ENCODE measurements at places on chromosomes 1 and 21. TPM values are rescaled to one million over a fixed set of nuclear protein-coding genes. Genes with fewer than 3 reads are reported as not detected.
A peak's percentile ranks its signal among the peaks of the same experiment; 100 is the strongest.

Gene OPRD1
- not detected for total RNA-seq

Gene FAM177B
- total RNA-seq: not detected

Gene CFAP57
- 0.88 TPM for total RNA-seq

Gene AMPD1
- total RNA-seq: not detected

Gene S100A14
- total RNA-seq: not detected

Gene KCNE2
- not detected for total RNA-seq

DNA sequence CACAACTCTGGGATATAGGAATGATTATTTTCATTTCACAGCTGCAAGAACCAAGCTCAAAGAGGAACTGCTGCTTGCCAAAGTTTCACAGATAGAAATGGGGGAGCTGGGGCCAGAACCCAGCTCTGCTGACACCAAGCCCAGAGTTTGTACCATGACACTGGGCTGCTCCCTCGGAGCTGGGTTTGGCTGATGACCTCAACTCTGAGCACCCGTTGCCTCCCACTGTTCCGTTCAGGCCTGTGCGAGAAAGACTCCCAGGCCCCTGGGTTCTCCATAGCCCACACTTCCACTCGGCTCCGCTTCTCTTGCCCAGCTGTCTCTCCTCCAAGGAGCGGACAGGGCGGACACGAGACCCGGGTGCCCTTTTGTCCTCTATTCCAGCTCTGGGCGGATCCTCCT, 55.2 kb downstream of the NGF start:
- H3K4me1 ChIP-seq: no peaks in the 10 kb centered on the region
- H3K36me3 ChIP-seq: no peaks in the 10 kb centered on the region
- no peak for DNase-seq
- no peak overlapping the region for H3K27ac ChIP-seq

DNA sequence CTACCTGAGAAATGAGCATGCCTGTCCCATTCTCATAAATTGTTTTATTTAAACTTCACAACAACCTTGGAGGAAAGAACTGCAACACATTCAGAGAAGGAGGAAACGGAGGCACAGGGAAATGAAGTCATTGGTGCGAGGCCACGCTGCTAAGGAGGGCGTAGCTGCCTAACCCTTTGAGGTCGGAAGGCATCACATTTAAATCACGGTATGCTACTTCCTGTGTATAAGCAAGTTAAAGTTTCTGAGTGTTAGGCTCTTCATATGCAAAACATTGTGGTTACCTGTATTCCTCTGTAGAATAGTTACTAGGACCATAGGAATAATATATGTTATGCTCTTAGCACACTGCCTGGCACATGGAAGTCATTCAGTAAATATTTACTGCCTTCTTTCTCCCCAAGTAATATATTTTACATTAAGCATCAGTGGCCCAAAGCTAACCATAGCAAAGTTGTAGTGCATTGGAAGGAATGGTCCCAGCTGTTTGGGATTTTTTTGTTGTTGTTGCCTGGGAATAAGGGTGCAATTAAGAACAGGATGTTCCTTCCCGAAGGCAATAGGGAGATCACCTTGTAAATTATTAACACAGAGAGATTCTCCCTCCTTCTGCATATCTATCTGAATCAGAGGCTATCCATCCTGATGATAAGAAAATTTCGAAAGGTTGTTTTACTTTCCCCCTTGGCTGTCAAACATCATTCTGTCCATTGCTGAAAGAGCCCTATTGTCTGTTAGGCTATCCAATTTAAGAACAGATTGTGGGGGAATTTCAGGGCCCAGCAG, 192.2 kb upstream of the C8B start:
- no peaks in the 10 kb centered on the region for H3K4me1 ChIP-seq
- no peak overlapping the region for H3K27ac ChIP-seq
- no peak overlapping the region for H3K4me3 ChIP-seq
- DNase-seq: no peak
- no peaks in the 10 kb centered on the region for H3K27me3 ChIP-seq

- no peaks in the 10 kb centered on the region for H3K36me3 ChIP-seq
- no peaks in the 10 kb centered on the region for H3K4me1 ChIP-seq
Measured at GRCh38 chr1:18536915-18537314, 56.2 kb downstream of the KLHDC7A start.

DNA sequence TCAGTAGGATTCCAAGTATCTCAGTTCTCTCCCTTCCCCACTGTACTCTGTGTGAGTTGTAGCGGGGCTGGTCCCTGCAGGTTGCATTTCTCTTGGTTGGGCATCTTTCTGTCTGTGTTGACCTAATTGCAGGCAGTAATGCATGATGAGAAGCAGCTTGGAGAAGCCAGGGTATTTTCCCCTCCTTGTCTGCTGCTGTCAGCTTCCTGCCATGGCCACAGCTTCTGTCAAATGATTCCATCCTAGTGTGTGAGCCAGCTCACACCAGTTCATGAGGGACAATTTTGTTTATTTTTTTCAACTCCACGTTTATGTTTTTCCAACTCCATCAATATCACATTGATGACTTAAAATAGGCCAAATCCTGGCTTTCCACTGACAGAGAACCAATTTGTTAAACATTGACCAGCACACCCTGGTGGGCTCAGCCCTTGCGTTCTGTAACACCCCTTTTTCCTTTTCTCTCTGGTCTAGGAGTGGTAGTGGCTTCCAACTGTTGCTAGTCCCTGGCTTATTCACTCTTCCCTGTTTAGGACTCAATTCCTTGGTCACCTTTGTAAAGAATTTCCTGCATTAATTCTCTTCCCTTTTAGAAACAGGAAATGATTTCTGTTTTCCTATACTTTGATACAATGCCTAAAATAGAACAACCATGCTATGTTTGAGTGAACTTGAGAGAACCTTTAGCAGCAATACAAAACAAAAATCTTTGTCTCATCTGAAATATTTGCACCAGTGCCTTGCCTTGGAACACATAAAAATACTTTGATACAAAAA, 44.9 kb upstream of the APOBEC4 start:
- no peaks in the 10 kb centered on the region for H3K27me3 ChIP-seq
- H3K4me1 ChIP-seq: peaks cover 14% of the 10 kb centered on the region
- no peaks in the 10 kb centered on the region for H3K36me3 ChIP-seq
- no peak overlapping the region for H3K4me3 ChIP-seq
- DNase-seq: peak; percentile 56

GRCh38 chr1:161915051-161915503, 108.6 kb downstream of the OLFML2B start:
- peaks cover 8% of the 10 kb centered on the region for H3K36me3 ChIP-seq
- H3K4me3 ChIP-seq: no peak overlapping the region
- H3K27me3 ChIP-seq: no peaks in the 10 kb centered on the region
- peaks cover 10% of the 10 kb centered on the region for H3K4me1 ChIP-seq

DNA sequence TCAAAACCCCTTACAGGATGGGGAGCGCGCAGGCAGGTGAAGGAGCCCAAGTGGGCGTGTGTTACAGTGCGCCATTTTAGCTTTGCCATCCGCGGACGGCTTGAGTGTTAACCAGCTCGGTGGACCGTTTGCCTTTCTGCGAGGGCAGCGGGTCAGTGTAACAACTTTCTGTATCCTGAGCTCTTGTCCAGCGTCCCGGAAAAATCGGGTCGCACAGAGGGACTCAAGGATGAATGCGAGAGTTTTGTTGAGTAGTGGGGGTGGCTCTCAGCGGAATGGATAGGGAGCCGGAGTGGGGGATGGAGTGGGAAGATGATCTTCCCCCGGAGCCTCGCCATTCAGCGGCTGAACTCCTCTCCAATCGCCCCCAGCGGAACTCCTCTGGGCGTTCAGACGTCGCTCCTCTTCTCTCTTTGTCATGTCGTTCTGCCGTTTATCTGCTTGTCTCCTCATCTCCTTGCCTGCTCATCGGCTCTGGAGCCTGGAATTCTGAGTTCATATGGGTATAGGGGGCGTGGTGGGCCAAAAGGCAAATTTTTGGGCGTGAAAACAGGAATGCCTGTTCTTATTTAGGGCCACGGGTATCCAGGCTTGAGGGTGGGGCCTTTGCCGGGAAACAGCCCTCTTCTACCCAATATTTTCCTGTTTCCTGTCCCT, 295.4 kb downstream of the CTH start:
- no peak overlapping the region for H3K4me3 ChIP-seq
- H3K27ac ChIP-seq: no peak overlapping the region
- no peaks in the 10 kb centered on the region for H3K4me1 ChIP-seq
- no peaks in the 10 kb centered on the region for H3K27me3 ChIP-seq
- H3K36me3 ChIP-seq: no peaks in the 10 kb centered on the region
- no peak for DNase-seq

GRCh38 chr1:227390525-227390924, 72.2 kb upstream of the CDC42BPA start:
- no peak overlapping the region for H3K27ac ChIP-seq
- no peaks in the 10 kb centered on the region for H3K27me3 ChIP-seq
- DNase-seq: no peak
- no peak overlapping the region for H3K4me3 ChIP-seq
- H3K4me1 ChIP-seq: no peaks in the 10 kb centered on the region
- H3K36me3 ChIP-seq: no peaks in the 10 kb centered on the region

DNA sequence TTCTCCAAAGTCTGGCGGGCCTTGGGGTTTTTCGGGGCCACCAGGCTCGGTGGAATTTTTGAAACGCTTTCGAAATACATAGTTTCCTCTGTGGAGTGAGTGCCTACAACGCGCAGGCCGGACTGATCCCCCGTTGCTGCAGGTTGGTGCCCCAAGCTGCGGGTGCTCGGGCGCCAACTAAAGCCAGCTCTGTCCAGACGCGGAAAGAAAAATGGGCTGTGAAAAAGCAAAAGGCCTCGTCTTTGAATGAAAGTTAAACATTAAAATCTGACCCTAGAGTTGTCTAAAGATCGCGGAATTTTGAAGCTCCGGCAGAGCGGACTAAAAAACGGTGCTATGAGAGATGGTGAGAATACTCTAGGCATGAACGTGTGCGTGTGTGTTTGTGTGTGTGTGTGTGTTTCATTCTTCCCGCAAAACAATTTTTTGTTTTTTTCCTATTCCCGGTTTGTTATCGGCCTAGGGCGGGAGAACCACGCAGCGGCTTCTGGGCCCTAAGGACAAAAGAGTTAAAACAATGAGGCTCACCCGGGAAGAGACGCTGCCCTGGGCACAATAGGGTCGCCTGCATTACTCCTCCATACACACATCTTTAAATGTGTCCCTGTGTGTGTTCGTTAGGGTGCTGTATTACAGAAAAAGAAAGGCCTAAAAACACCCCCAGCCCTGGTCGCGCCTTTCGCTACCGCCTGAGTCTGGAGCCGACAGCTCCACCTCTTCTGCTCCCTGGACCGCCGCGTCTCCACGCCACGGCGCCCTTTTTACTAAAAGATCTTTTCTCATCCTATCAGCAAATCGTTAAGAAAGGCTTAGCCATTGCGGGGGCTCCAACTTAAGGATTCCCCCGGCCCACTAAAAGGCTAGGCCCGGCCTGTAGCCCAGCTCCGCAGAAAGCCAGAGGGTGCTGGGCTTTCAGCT, 3.2 kb downstream of the TBX15 start:
- H3K27ac ChIP-seq: no peak overlapping the region
- no peak overlapping the region for H3K4me3 ChIP-seq
- no peak for DNase-seq
- H3K36me3 ChIP-seq: no peaks in the 10 kb centered on the region

DNA sequence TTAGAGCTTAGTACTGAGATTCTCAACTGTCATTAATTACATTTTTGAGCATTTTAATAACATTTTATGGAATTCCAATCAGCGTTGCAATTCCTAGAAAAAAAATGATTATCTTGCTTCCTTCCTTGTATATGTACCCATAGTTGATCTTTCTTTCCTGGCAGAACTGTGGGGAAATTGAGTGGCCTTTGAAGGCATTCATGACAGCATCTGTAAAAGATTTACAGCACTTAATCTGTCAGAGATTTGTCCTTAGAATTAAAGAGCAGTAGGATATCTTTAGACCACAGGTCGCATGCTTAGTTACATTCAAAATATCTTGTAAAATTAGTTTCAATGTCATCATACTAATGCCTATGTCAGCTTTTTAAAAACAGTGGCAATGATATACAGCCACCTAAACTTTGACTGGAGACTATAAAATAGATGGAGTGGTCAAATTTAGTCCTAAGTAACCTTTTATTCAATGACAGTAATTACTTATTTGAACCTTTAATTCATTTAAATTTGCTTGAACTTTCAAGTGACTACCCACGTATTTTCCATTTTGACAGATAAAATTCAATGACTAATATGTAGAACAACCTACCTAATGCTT, 692.0 kb downstream of the NCAM2 start:
- H3K4me3 ChIP-seq: no peak overlapping the region
- DNase-seq: no peak
- H3K27me3 ChIP-seq: no peaks in the 10 kb centered on the region
- no peak overlapping the region for H3K27ac ChIP-seq
- no peaks in the 10 kb centered on the region for H3K36me3 ChIP-seq
- no peaks in the 10 kb centered on the region for H3K4me1 ChIP-seq

- H3K36me3 ChIP-seq: no peaks in the 10 kb centered on the region
- H3K4me1 ChIP-seq: no peaks in the 10 kb centered on the region
- no peak for DNase-seq
- H3K27me3 ChIP-seq: no peaks in the 10 kb centered on the region
- no peak overlapping the region for H3K27ac ChIP-seq
- H3K4me3 ChIP-seq: no peak overlapping the region
Measured at GRCh38 chr1:62964141-62964540, 180.2 kb downstream of the ATG4C start.

- H3K36me3 ChIP-seq: no peaks in the 10 kb centered on the region
- H3K27ac ChIP-seq: no peak overlapping the region
- no peaks in the 10 kb centered on the region for H3K27me3 ChIP-seq
- no peaks in the 10 kb centered on the region for H3K4me1 ChIP-seq
- DNase-seq: no peak
Measured at GRCh38 chr1:212771341-212771740, 20.2 kb downstream of the NSL1 start.
